Activated naive CD4-positive, alpha-beta T cell treated with anti-CD3 and anti-CD28 coated beads, Interleukin-2, amount 10 ng/mL, durations not matched to agents 7 days and 5 days (primary cell): ENCODE measurements at places on chromosomes 6 and 20.
A peak's percentile ranks its signal among the peaks of the same experiment; 100 is the strongest.

GRCh38 chr6:163229050-163229449 is 185.5 kb upstream of the QKI start:
- DNase-seq = no peak

GRCh38 chr6:161815965-161816364 is 542.1 kb upstream of the AGPAT4 start:
- no peak for DNase-seq

DNA sequence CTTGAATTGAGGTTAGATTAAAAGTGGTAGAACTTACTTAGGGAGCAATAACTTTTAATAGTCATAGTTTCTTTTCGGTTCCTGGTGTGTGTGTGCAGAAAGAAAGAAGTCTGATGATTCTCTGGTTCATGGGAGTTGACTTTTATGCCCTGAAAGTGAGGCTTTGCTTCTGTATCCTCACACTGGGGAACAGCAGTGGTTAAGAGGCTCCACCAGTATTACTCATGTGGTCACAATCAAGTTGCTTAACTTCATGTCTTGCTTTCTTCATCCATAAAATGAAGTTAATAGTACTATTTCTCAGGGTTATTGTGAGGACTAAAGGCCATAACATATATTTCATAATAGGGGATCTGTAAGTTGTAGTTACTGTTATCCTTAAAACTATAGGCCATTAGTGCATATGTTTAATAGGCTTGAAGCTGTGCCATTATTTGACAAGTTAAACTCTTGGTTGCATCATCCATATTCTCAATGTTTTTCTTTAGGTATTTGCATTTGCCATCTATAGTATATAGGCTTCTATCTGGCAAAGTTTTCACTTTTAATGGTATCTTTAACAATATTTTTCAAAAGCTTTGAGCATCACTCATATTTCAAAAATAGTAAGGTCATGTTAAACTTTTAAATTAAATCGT is 262.4 kb downstream of the PLCB1 start:
- no peak for DNase-seq

- DNase-seq = peak; percentile 81
Observed at GRCh38 chr6:150068720-150069648, at the start of gene ULBP3. Gene ULBP3, minus strand, starts transcription at chr6:150069121. Its CDS starts 55 bp downstream, at chr6:150069066.

DNA sequence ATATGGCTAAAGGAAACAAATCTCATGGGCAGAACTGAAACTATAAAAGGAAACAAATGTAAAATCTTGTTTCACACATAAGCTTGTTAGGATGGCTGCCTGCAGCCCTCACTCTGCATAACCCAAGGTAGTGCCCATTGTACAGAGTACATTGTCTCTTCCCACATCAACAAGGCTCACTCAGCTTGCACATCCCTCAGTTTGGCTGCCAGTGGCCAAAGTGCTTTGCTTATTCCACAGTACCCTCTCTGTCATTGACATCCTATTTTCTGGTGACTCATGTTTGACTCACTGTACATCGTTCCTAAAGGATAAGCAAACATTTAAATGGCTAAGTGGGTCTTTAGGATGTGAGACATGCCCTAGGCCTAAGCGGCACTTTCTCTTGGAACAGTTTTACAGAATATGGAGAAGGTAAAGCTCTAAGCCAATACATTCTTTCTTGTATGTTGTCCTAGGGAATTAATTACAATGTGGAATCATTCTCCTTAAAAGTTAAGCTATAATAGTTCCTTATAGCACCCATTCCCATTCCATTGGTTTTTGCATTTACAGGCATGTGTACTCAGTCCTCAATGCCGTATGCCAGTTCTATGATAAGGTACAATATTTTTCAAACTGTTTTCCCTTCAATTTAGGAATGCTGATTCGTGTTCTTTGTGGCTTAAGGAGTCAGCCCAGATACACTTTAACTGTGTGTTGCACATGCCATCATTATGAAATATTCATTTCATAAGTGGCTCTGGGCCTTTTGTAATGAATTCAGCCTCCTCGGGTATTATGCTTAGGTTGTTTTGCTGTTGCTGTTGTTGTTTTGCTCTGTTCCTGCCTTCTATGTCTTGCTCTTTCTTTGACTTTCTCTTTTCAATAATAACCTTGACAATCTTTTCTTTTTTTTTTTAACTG is 5.5 kb downstream of the ANKEF1 start:
- no peak for DNase-seq

DNA sequence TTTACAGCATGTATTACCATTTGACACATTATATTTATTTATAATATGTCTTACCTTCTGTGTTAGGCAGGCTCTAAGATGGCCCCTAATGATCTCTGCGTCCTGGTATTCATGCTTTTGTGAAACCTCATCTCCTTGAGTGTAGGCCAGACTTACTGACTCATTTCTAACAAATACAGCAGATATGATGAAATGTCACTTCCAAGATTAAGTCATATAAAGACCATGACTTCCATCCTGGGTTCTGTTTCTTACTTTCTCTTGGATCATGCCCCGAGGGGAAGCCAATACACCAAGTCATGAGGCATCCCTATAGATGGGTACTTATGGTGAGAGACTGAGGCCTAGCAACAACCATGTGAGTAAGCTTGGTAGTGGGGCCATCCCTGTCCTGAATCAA is 30.2 kb downstream of the ZHX3 start:
- no peak for DNase-seq

DNA sequence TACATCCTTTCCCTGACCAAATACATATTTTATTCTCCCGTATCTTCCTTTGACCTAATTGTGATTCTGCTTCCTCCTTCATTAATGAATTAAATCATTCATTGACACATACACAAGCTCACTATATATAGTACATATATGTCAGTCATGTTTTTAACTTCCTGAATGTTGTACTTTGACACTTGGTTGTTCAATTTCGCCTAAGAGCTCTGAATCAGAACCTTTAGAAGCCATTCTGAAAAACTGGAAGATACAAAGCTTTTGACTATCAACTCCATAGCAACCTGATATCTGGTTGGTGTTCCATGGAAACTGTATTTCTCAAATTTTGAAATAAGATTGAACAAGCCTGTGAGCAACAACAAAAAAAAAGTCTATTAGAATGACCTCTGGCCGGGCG is 27.3 kb upstream of the HFE start:
- no peak for DNase-seq

DNA sequence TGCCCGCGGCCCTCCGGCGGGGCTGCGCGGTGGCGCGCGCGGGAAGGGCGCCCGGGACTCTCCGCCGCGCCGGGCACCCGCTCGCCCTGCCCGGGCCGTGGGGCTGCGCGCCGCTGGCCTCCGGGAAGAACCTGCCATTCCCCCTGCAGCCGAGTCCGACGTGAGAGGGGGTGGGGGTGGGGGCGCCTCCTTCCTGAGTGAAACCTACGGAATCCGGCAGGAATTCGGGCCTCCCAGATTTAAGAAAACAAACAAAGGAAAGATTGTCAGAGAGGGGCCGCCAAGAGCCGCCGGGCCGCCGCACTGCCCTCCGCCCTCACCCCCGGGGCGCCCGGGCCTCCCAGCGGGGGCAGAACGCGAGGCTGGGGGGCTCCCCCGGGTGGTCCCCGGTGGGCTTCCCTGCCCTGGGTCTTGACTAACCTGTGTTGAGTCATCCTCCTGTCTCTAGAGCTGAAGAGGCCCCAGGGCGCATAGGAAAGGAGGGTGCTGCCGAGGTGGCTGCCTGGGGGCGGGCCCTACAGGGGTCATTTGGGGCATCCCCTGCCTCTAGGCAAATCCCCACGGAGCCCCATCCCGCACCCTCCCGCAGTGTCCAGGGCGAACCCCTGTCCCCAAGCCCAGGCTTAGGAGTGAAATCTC is 42.2 kb upstream of the FOXP4 start:
- DNase-seq = no peak
